ENCODE measurements at places on chromosomes 1 and 21.

GRCh38 chr1:204103431-204103741 is 30.5 kb downstream of the SOX13 start:
- no peak for DNase-seq

- no peak for DNase-seq
Measured at GRCh38 chr1:15820478-15820877, 13.0 kb upstream of the UQCRHL start.

DNA sequence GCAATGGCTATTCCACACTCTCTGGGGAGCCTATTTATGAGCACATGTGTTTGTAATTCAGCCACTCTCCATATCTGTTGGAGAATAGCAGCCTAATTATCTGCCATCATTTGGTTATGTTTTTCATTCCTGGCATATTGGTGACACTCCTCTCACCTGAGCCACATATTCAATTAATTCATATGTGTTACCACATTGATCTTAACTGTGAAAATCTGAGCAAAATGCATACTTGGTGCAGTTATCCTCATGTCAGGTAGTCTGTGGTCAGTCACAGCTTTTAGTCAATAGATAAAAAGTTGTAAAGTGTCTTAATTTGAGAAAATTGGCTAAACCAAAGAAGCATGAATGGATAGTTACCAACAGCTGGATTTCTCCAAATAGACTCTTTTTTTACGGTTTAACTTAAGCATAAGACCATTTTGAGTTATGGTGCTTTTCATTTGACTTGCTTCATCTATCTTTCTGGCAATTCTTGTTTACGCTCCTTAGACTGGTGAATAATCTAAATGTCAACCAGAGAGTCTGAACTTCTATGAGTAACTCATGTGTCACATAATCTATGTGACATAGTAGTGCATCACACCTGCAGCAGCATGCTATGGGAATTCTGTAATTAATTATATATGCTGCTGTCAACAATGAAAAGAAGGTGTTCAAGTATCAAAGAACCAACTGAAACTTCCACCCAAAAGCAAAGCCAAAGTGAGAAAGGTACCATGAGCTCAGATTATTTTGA is 187.7 kb upstream of the SGIP1 start:
- no peak for DNase-seq

GRCh38 chr1:53636621-53637171 is 102.3 kb downstream of the GLIS1 start:
- no peak for DNase-seq

DNA sequence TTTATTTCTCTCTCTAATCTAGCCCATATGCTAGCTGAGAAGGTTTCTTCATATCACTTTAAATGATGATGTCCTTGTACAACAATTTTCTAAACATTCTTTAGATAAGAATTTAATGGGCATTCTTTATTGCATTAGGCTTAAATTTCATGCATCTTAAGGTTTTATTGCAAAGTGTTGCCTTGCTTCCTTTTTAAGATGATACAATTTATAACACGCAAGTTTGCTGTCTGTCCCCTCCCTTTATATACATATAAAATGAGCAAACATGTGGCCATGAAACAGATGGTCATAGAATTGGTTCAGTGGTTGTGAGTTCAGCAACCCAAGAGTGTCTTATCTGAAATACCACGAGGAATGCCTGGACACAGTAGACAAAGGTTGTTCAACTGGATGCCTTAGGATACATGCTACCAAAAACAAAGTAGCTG is 12.1 kb downstream of the NBPF3 start:
- DNase-seq, result no peak

DNA sequence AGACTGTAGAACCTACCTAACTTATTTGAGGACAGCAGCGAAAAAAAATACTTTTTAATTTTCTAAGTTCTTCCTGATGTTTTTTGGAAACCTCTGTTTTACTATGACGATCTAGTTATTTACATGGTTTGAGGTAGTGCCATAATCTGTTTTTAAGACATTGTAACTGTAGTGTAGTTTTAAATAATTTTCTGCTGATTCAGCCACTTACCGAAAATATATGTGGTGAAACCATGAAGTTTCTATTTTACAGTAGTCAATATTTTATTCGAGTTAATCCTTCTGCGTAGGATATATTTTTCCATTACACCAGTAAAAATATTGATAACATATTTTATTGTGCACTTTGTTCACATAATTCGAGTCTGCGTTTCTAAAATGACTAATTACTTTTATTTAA is 121.7 kb upstream of the RRP15 start:
- no peak for DNase-seq

- DNase-seq, result no peak
Measured at GRCh38 chr1:61241411-61241838, 159.1 kb downstream of the NFIA start.
